Omental fat pad (tissue), 4 donors: ENCODE measurements at places on chromosomes 16 and 17.

DNA sequence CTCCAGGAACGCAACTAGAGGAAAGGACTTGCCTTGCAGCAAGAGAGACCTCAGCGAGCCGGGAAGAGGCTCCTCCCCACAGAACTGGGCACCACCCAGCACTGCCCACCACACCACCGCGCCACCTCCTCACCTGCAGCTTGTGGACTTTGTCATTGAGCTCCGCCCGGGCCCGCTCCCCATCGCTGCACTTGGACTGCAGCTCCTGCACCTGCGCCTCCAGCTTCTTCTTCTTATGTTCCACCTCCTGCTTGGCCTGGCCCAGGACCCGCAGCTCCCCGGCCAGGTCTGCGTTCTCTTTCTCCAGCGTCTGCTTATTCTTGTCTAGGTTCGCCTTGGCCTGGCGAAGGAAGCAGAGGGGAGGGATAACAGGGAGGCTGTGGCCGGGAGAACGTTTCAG lies 76.7 kb downstream of the NDE1 start:
- no peak for DNase-seq

DNA sequence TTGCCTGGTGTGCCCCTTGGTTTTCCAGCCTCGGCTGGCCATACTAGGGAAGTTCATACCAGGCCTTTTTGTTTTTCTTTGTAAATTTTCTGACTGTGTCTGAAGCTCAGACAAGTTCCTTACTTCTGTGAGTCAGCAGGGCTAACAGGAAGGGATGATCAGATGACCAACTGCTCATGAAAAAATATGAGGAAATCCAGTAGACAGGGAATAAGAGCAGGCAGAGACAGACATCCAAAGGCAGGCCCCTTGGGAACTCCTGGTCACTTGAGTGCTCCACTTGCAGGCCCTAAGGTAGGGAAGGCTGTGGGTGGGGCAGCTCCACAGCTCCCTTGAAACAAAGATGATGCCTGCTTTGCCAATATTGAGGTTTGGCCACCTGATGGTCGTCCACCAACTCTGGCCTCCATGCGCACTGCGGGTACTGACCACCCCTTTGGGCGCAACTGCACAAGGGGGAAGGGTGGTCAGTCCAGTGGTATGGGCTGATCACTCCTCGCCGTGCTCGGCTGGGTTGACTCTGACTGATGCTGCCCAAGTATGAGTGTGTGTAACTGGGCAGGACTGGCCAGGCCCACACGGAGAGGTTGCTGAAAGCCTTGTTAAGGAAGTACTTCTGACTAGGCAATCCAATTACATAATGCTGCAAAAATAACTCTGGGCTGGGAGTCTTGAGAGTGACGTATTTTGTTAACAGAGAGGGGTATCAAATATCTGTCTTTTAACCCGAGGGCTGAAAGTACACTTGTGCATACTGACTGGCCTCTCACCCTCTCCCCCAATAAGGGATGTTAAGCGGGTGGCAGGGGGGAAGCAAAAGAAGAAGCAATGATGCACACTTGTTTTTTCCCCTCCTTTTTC lies 20.8 kb upstream of the ZFHX3 start:
- DNase-seq = no peak

- no peak for DNase-seq
Measured at GRCh38 chr17:44197107-44197506, 2.6 kb downstream of the ATXN7L3 start.

- DNase-seq = no peak
Measured at GRCh38 chr16:89827383-89828198, 684 bp upstream of the SPIRE2 start.

- no peak for DNase-seq
Measured at GRCh38 chr16:22370038-22370820, 4.2 kb downstream of the CDR2 start.
